HEK293T (cell line): ENCODE measurements at places on chromosomes 3 and 15.

DNA sequence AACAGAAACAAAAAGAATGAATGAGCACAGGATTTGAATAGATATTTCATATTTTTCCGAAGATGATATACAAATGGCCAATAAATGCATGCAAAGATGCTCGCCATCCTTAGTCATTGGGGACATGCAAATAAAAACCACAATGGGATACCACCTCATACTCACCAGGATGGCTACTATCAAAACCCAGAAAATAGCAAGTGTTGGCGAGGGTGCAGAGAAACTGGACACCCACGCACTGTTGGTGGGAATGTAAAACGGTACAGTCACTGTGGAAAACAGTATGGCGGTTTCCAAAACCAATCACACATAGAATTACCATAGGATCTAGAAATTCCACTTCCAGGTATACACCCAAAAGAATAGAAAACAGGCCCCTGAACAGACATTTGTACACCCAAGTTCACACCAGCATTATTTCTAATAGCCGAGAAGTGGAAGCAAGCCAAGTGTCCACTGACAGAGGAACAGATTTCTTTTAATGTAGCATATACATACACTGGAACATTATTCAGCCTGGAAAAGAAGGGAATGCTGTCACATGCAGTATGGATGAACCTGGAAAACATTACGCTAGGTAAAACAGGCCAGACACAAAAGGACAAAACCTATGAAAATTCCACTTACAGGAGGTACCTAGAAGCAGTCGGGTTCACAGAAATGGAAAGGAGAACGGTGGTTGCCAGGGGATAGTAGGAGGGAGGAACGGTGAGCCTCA is 3.6 kb downstream of the RNF168 start:
- DNase-seq, result no peak

- no peak for DNase-seq
Observed at GRCh38 chr3:81164806-81165205, 596.6 kb downstream of the GBE1 start.

DNA sequence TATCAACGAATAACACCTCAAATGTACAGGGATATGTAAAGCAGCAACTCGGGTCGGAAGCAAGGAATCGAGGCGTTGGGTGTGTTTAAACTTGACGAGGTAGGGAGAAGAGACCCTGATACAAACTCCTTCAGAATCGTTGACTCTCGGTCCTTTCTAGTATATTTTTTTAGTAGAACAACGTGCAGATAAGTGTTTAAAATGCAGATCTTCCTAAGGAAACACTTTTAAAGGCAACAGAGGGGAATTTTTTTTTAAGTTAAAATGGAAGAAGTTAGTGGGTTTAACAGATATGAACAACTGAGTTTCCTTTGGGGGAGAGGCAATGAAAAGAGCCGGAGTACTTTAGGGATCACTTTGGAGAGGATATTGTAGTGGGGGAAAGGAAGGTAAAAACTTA is 1.1 kb upstream of the KPNA4 start:
- no peak for DNase-seq

GRCh38 chr3:62525281-62525680 is 151.9 kb upstream of the FEZF2 start:
- no peak for DNase-seq

DNA sequence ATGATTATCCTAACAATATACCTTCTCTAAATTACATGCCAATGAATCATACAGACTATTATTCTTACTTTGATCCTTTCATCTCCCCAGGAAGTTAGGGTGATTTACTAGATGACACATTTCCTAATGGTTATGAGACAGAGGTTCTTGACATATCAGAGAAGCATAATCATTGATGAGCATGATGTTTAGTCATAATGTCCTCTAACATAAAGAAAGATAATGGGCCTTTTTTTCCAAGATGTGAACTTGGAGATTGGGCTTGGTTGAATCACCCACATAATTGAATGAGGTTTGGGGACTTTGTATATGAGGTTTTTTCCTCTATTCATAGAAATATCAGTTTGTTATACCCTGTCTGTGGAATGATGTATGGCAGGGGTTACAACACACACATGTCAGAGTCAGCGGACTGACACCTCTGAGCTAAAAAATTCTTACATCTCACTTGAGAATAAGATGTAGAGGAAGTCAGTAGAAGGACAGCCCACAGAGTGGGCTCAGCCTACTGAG is 69.7 kb upstream of the DCBLD2 start:
- DNase-seq, result no peak

DNA sequence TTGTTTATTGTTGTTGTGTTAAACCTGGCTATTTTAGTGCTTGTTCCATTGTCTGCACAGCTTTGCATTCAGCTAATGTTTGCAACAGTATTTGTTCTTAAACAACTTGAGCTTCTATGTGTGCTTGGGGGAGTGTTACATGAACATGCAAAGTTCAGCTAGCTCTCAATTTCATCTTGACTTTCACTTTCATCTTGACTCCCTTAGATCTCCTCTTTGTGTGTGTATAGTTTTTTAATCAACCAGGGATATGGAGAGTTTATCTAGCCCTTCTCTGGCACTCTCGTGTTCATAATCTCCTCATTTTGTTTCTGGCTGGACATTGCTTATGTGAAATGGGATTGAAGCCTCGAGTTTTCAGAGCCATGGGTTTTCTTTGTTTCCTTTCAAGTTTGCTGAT is 212.4 kb upstream of the ZBTB20 start:
- DNase-seq, result no peak

DNA sequence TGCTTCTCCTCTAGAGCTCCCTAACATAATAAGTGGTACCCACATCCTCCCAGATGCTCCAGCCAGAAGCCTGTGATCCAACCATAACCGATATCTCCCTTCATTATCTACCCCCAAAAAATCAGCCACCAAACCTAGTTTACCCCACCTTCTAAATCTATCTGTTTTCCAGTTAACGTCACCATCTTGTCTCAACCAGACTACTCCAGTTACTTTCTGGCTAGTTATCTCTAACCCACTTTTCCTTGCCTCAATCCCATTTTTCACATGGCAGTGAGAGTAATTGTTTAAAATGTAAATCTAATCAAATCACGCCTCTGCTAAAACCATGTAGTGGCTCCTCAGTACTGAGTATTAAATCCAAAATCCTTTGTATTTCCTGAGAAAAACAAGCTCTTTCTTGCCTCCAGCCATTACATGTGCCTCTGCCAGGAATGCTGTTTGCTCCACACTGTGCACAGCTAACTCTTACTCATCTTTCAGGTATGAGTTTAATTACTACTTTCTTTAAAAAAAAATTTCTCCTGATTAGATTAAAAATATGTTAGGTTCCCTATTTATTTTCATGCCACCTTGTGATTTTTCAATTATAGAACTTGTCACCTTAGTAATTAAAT is 15.4 kb downstream of the CCDC54 start:
- DNase-seq, result no peak

GRCh38 chr15:80789296-80789695 is 10.1 kb downstream of the CEMIP start:
- DNase-seq, result no peak

GRCh38 chr3:196837819-196838420 is 29.8 kb upstream of the SENP5 start:
- peak; percentile 56 for DNase-seq

DNA sequence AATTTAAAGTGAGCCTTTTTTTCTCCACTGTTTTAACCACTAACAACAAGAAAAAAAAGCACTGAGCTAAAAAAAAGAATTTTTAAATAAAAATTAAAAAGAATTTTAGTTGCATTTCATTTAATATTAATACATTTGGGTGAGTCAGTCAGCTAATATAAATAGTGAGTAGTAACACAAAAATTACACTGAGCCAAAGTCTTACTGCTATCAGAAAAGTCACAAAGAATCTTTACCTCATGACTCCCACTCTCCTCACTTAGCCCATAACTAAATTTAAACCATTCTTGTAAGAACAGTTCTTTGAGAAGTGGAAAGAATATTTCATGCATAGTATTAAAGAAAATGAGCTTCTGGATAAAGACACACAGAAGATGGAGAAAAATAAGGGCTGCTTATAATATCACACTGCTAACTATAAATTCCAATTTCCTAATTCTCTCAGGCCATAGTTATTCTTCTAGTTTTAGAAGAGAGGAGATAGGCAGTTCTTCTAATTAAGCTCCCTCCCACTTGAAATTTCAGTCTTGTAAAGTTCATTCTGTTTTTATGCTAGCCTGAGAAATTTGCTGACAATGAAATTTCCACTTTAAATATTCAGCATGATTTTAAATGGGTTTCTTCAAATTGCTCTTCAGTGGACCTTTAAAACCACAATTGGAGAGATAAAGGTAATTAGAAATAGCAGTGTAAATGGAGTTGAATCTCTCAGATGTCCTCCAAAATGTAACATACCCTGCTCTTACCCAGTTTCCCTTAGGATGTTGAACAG is 17.6 kb downstream of the SHQ1 start:
- no peak for DNase-seq

DNA sequence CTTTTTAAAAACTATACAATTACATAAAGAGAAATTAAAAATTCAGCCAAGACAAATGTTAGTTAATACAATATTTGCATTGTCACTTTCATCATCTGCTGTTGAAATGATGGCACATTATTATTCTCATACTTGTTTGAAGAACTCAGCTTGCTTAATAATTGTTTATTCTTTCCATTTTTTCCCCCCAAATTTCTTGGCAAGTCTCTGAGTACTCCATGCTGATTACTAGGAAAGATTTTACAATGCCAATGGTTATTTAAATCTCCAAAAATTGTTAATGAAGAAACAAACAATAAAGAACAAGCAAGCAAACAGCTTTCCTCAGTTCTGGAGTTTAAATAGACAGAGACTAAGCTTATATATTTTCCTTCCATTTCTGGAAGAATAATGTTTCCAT is 15.1 kb upstream of the STXBP5L start:
- DNase-seq, result no peak

DNA sequence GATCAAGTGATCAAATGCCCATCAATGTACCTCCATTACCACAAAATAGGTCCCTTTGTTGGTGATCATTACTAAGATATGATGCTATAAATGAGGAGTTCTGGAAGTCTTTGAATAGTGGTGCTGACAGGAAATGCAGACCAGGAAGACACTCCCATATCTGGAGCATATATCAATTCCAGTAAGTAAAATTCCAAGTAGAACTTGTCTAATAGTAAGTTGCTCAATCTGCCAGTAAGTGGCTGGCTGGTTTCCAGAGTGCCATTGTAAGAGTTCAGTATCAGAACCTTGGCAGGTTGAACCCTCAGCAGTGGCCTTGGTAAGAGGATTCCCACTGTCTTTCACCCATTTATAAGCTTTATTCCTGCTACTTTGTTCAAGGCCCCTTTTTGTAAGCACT is 379.9 kb upstream of the RBMS3 start:
- DNase-seq, result no peak

DNA sequence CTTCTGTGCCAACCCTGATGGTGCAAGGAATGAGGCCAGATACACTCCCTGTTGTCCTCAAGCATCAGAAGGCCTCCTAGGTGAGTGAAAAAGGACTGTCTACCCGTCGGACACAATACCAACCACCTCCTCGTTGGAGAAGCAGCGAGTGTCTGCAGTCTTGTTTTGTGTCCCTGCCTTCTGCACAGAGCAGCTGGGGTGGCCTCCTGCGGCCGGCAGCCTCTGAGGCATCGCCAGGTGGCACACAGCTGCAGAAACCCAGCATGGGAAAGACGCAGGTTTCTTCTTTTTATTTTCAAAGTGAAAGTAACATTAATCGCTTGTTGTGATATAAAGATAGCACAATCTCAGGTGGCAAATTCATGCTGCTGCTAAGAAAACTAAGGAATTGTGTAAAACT is 509.9 kb downstream of the OCA2 start:
- no peak for DNase-seq

DNA sequence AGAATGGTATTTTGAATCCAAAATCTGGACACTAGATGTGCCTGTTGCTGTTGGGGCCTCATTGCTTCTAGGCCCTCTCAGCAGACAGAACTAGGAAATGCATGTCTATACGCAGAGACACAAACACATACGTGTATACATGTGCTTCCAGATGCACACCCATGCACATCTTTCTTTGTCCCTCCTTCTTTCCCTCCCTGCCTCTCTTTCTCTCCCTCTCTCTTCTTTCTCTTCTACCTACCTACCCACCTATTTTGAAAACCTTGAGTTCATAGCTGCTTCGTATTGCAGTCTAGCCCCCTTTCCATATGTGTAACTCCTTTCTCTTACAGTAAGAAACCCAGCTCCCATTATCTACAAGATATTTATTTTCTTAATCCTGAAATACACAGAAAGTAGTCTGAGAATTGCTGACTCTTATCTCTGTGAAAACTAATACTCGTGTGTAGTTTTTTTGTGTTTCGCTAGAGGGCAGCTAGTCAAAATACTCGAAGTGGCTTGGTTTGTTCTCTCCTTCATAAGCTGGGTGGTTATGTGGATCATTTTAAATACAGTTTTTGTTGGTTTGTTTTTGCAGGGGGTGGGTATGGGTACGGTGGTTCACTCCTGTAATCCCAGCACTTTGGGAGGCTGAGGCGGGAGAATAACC is 18.5 kb downstream of the RPL32 start:
- peak; percentile 51 for DNase-seq

DNA sequence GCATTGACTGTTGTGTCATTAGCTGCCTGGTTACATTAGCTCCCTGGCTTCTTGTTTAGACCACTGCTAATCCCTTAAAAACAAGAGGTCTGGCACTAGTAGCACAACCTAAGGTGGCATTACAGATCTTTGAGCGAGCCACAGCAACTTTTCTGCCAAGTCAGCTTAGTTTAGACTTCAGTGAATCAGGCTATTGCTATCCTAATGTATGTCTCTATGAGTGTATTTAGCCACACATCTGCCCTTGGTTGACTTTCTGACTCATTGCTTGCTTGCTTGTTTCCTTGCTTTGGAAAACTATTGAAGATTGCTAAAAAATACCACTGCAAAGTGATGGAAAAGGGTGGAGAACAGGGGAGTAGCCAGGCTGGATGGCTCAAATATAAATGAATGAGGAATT is 50.2 kb downstream of the CHP1 start:
- DNase-seq, result no peak

DNA sequence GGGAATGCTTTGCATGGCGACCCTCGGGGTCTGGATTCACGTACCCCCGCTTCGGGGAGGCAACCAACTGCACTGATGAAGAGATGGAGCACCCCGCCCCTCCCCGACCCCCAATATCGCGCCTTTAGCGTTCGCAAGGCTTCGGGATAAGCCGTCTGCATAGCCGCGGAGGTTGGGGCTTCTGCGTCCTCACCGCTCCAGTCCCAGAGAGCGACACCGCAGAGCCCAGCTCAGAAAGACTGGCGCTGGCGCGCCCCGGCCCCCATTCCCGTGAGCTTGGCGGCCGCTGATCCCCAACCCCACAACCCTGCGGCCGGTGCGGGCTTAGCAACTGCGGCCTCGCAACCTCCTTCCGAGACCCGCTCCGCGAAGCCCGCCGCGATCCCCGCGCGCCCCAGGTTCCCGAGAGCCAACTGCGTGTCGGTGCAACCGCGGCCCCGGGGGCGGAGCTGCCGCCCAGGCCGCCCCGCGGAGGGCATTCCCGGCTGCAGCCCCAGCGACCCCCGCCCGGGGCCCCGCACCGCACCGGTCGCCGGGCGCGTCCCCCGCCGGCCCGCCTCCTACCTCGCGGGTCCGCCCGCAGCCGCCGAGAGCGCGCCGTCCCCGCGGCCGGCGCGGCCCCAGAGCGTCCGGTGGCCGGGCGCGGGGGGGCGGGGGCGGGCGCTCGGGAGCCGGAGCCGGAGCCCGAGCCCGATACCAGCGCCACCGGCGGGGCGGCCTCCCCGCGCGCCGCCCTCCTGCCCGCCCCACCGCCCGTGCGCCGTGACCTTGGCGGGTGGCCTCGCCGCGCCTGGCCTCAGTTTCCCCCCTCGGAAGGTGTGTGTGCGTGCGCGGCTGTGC is 79.5 kb downstream of the IQSEC1 start:
- DNase-seq, result peak; percentile 44
